ENCODE measurements at places on chromosomes 1 and 21. TPM values are rescaled to one million over a fixed set of nuclear protein-coding genes. Genes with fewer than 3 reads are reported as not detected.

GRCh38 chr1:60823151-60823550 lies 259.2 kb upstream of the NFIA start:
- DNase-seq: no peak

GRCh38 chr1:237873487-237874211 lies 17.1 kb downstream of the ZP4 start:
- DNase-seq: peak; percentile 77

DNA sequence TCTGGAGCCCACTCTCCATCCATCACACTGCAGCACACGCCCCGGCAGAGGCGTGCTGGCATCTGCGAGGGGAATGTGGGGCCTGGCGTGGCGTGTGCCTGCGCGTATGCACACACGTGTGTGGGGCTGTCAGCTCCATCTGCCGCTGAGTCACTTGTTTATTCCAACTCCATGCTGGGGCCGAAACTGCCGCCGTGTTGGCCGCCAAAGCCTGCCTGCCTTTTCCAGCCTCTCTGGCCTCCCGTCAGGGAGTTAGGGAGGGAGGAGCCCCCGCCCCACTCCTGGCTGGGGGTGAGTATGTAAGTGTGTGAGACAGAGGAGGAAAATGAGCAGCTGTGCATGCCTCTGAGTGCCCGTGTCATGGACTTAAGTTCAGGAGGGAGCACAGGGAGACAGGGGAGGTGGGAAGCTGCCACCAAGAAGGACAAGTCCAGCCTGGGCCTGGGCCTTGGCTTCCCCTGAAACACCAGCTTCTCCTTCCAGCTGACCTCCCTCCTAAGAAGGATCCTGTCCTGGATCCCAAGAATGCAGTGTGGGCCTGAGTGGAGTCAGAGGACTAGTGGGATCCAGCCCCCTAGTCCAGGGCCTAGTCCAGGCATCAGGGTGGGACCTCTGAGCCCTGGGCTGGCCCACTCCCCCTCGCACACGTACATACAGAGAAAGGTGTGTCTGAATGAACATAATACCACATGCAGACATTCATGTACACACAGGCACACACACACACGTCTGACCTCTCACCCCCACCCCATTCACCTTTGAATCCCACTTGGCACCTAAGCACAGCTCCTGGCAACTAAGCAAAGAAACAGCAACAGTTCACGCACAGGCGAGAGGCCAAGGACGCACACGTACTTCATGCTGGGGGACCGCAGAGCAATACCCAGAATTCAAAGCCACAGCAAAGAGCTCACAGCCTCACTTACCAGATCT lies 24.7 kb downstream of the MEF2D start:
- DNase-seq: no peak

DNA sequence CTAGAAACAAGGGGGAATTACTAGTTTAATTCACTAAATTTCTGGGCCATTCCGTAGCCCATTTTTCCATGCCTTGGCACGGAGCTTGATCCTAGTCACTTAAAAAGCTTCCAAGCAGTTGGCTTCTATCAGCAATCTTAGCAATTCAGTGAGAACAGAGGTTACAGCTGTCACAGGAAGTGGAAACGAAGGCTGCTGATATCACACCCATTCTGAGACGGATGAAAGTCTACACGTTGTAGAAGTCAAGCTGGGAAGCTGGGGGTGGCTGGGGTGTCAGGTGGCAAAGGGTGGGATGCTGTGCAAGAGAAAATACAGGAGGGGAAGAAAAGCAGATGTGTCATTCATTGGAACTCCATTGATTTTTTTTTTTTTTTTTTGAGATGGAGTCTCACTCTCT lies 11.8 kb upstream of the STMN1 start:
- DNase-seq: no peak

GRCh38 chr1:170694172-170694926 lies 30.4 kb downstream of the PRRX1 start:
- peak; percentile 54 for DNase-seq

The TTC34 gene
- total RNA-seq: 1.5 TPM

GRCh38 chr1:110645821-110646735 lies 28.7 kb downstream of the KCNA3 start:
- peak; percentile 95 for DNase-seq

- DNase-seq: no peak
Observed at GRCh38 chr1:67166196-67166595, at the start of gene IL23R. Gene IL23R, plus strand, starts transcription at chr1:67166454. Its CDS starts 1,667 bp downstream, at chr1:67168121.

The STMN1 gene
- total RNA-seq: 933 TPM

DNA sequence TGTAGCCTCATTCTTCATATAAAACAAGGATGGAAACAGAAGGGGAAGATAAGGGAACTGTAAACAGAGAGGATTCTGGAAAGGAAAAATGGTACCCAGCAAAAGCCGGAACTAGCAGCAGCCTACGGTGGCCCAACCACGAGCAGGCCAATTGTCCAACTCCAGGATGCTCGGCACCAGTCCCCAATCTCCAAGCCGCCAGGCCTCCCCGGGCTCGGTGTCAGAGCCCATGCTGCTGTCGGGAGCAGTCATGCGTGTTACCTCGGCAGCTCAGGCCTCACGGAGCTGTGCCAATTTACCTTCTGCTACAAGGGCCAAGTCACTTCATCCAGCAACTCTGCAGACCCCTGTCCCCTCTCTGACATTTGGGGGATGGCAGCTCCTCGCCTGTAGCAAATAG lies 130.8 kb downstream of the ZBTB18 start:
- no peak for DNase-seq

The KRTAP12-2 gene
- 1.8 TPM for total RNA-seq

The CAMK1G gene
- 21.2 TPM for total RNA-seq

The DNM3 gene
- 0.71 TPM for total RNA-seq

The C1orf146 gene
- not detected for total RNA-seq

GRCh38 chr1:169106921-169107602 lies 572 bp downstream of the ATP1B1 start:
- DNase-seq: peak; percentile 58

GRCh38 chr1:67515324-67516080 lies 85.3 kb upstream of the SERBP1 start:
- DNase-seq: no peak

The AJAP1 gene
- not detected for total RNA-seq

The PDPN gene
- total RNA-seq: 30.2 TPM

DNA sequence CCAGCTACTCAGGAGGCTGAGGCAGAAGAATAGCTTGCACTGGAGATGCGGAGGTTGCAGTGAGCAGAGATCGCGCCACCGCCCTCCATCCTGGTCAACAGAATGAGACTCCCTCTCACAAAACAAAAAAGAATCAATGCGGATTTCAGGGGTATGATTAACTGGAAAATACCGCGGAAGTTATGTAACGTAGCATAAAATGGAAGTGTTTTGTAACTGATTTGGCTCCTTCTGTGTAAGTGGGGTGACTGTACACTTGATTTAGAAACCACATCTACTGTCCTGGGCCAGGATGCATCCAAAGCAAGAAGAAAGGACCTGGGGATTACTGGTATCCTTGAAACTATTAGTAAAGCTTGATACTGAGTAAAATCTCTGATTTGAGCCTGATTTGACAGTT lies 3.1 kb upstream of the VAMP4 start:
- no peak for DNase-seq

DNA sequence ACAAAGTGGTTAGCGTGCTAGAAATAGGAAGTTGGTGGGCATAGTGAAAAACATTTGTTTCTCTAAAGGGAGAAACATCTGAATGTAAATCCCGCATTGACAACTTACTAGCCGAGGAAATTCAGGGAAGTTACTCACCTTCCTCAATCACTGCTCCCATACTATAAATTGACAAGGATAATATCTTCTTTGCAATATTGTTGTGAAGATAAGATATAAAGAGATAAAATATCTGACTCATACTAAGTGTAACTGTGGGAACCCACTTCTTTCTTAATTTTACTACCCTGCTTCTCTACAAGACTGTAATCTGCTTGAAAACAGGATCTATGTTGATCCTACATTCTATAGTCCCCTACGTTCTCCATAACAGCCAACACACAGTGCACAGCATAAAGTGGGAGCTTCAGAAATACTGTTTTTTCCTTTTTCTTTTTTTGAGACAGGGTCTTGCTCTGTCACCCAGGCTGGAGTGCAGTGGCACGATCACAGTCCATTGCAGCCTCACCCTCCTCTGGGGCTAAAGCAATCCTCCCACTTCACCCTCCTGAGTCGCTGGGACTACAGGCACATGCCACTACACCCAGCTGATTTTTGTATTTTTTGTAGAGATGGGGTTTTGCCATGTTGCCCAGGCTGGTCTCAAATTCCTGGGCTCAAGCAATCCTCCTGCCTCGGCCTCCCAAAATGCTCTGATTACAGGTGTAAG lies 57.4 kb upstream of the C1orf21 start:
- DNase-seq: no peak

DNA sequence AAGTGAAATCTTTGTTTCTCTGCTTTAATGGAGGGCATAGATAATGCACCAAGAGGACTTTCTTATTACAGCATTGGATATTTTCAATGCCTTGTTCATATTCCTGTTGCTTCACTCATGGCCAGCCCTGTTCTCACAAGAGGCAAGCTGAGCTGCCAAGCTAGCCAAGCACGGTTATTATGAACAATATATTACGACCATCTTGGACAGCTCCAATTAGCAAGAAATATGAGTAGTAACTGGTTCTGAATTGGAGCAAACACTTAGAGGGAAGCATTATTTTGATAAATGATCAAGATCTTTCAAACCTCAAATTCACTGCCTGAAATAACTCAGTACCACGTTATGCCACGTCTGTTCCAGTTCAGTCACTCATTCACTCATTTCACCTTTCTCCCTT lies 159.8 kb downstream of the SETD4 start:
- no peak for DNase-seq

- DNase-seq: no peak
Observed at GRCh38 chr1:219710529-219711194, 97.8 kb upstream of the ZC3H11B start.

The KCNK1 gene
- total RNA-seq: not detected

DNA sequence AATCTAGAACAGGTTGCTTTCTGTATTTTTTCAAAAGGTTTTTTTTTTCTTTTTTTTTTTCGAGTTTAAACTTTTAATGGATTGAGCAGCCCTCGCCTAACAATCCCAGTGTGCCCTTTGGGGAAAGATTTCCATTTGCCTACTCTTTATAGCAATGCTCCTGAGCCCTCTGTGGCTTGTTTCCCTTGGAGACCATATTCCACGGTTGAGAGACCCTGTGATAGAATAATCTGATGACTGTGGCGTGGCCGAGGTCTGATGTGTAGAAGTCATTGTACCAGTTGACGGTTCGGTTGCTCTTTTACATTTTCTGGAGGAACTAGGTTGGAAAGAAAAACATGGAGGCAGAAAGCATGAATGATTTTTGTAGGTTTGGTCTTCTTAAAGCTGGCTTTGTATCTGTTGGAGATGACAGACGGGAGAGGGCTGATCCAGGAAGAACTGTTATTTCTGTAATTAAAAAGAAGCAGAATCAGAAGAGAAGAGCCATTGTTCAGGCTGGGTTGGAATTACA lies 305.7 kb upstream of the NRIP1 start:
- no peak for DNase-seq

- DNase-seq: no peak
Observed at GRCh38 chr1:184427722-184428121, 40.9 kb downstream of the C1orf21 start.

- no peak for DNase-seq
Observed at GRCh38 chr1:25794325-25794724, 5.7 kb upstream of the SELENON start.

The TMEM61 gene
- not detected for total RNA-seq

The ARMH1 gene
- 0.26 TPM for total RNA-seq

GRCh38 chr21:46284077-46284644 lies 1.2 kb downstream of the MCM3AP start:
- DNase-seq: no peak

GRCh38 chr1:58618303-58618702 lies 41.3 kb upstream of the TACSTD2 start:
- DNase-seq: no peak
